ENCODE measurements at places on chromosomes 3 and 15.

DNA sequence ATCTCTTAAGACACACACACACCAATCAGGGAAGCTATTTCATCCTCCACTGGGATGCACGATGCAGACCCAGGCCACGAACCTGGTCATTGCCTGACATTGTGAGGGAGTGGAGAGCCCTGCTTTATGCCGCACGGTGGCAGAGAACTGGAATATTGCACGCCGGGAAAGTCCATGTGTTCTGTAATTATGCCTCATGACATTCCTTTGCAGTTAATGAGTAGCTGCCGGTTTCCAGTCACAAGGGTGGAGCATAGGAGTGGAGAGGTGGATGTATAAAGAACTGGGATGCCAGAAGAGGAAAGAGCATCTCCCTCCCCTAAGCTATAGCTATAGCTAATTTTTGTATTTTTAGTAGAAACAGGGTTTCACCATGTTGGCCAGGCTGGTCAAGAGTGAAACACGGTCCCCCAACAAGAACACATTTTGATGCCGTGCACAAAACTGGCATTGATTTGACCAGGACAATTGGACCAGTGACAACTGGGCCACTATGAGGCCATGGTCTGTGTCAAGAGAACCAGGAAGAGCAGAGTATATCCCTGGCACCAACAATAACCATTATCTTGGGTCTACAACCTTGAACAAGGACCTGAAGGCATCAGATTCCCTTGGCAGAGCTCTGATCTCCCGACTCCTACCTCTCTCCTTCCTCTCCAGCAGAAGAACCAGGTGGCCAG, 51.4 kb downstream of the SH3BP5 start:
- no peak for DNase-seq

DNA sequence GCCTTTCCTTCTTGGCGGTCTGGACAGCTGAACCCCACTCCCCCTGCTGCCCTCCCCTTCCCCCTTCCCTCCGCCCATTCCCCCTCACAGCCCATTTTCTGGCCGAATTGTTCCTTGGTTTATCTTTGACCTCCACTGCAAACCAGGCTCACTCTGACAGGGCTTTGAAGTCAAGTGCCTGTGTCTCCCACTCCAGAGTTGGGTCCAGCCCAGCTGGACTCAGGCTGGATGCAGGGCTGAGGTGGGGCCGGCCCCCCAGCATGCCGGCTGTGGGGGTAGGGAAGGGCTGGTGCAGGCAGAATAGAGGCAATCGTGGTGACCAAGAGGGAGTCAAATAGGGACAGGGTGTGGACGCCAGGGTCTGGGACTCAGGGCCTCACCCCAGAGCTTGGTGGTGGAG, 57.0 kb upstream of the MRPS22 start:
- no peak for DNase-seq

GRCh38 chr3:44499149-44499898, 21.9 kb upstream of the ZNF445 start:
- DNase-seq, result no peak

DNA sequence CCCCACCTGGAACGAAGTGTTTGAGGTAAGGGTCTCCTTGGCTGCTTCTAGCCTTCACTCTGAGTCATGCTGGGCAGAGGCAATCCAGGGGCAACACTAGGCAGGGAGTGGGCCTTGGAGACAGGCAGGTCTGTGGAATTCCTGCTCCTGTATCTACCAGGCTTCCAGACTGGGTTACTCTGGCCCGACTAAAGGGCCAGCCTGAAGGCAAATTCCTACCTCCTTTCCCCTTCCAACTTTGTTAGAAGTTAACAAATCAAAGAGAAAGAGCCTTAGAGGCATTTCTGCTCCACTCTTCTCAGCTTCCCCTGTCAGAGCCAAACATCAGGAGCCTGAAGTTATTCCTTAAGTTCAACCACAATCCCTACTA, 30.1 kb downstream of the ESYT3 start:
- no peak for DNase-seq

DNA sequence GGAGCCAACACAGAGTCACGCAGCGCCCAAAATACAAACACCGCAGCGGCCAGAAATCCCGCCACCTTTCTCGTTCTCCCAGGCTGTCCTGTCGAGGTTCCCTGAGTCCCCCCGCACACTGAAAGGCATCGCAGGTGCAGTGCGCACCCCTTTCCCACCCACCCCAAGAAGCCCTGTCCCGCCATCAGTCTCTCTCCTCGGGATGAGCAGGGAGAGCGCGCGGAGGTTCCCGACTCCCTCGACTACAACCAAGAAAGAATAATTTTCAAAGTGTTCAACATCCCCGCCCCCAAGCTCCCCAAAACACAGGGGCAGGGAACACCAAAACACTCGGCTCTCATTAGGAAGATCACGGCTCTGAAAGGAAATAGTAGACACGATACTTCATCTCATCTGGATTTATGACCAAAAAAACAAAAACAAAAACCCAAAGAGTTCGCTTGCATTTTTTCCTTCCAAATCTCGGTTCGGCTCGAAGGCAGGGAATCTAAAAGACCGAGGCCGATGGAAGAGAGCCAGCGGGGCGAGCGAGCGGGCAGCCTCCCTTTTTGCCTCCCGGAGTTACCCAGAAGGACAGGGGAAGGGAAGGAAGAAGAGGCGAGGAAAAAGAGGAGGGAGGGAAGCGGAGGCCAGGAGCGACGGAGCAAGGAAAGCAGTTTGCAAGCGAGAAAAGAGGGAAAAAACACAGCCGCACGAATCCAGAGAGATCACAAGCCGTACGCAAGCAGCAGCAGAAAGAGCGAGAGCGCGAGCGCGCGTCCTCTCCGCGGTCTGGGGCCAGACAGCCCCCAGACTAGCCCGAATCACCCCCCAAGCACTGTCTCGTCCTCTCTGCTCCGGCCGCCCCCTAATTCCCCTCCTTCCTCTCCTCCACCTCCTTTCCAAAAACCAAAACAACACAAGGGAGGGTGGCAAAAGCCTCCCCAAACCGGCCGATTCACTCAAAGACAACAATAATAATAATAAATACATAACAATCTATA, 808 bp downstream of the BCL6 start:
- peak; percentile 35 for DNase-seq

DNA sequence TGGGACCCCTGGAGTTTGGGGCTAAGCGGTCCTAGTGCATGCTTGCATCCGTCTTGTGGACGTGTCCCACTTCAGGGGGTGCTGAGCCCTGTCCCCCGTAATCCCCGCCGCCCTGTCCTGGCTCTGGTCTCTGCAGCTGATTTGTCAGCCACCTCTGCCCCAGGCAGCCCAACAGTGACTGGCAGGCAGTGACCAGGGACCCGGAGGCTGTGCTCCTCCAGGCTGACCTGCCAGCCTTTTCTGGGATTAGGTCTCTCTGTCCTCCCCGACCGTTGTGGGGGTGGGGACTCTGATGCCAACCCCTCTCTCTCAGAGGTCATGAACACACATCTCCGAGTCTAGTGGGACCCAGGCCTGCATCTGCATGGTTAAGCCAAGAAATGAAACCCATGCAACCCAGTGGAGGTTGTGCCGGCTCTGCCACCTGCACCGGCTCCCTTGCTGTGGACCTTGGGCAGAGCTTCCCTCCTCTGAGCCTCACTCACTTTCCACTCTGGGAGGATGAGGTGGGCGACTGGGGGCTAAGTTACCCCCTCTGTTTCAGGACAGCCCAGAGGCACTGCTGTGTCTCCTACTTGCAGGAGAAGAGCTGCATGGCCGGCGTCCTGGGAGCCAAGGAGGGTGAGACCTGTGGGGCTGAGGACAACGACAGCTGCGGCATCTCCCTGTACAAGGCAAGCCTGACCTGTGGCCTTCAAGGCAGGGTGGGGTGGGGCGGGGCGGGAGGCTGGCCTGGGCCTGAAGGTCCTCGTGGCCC, 60.2 kb downstream of the FBLN2 start:
- no peak for DNase-seq

DNA sequence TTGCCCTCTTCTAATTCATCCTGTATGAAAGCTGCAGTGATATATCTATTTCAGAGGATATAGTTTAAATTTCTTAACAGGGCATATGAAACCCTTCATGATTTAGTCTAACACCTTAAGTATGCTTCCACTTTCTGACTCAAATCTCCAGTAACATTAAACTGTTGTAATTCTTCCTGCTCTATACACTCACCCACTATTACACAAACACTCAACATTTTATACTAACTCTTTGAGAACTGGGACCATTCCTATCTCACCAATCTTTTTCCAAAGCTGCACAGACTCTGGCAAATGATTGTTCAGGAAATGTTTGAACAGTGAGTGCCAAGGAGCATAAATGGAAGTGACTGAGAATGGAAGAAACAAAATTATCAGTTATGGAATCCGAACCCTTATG, 560.4 kb upstream of the DPPA4 start:
- DNase-seq, result no peak

- DNase-seq, result no peak
Measured at GRCh38 chr3:171747223-171747920, 62.9 kb downstream of the PLD1 start.

DNA sequence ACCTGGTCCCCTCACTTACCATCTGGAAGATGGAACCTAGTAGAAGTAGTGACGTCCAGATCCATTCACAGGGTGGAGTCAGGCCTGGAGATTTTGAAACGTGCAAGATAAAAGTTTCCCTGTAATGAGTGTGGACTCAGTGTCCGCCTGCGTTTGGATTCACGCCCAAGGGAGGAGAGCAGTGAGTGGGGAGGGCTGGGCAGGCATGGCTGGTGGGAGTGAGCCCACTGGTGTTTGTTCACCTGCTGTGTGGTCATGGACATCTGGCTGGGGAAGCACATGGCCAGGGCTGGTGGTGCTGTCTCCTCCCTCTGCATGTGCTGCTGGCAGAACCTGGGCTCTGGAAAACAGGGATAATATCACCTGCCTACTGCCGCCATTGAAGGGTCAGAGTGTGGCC, 37.0 kb downstream of the RLBP1 start:
- no peak for DNase-seq

DNA sequence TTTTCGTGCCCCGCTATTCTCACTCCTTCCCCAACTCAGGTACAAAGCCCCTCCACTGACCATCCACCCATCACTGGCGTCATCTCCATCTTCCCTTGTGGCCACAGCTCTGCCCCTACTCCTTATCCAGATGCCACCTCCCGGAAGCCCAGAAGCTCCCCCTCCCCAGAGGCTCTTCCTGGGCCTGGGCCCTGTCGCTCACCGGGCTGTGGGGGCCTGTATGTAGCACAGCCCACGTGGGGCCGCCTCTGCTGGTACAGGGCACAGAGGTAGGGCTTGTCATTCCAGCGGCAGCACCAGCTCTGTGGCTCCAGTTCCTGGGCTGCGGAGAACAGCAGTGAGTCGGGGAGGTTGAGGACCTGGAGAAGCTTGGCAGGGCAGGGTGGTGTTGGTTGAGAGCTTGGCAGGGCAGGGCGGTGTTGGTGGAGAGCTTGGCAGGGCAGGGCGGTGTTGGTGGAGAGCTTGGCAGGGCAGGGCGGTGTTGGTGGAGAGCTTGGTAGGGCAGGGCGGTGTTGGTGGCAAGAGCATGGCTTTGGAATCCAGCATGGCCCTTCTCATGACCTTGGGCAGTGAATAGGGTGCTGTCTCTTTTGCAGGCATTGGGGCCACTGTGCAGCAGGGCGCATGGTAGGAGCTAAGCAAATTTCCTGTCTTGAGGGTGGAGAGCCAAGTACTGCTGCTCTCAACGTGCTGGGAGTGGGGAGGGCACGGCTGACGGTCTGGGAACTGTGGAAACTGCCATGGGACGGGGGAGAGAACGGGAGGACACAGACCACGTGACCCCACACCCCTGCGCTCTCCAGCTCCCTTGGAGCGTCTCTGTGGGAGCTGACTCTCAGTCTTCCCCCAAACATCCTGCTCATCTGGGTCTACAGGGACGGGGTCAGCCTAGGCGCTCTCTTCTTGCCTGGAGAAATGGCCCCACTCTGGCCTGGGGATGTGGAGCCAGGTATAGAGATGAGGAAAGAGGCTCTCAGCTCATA, 43.4 kb downstream of the MUC20 start:
- no peak for DNase-seq

All from NCI-H1105 (cell line).